ENCODE measurements at places on chromosomes 2 and 18.

GRCh38 chr2:40230186-40230585 lies 221.7 kb downstream of the SLC8A1 start:
- no peak for DNase-seq

- DNase-seq = no peak
Observed at GRCh38 chr18:10248738-10249137, 205.7 kb upstream of the APCDD1 start.

GRCh38 chr2:182980115-182980514 lies 58.1 kb downstream of the NCKAP1 start:
- no peak for DNase-seq

DNA sequence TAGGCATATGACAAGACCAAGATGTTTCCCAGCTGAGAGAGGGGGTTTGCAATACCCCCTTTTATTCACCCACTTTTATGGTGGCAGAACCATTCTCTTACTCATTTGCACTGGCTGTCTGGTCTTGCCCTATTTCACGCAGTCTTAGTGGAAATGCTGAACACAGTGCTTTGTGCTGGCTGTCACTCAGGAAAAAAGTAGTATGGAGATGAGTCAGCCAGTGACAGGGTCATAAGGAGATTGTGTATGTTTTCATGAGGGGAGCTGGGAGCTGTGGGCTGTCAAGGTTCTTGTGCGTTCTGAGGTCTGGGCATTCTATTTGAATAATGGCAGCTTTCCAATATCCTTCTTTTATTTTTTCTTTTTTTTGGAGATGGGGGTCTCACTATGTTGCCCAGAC lies 10.9 kb upstream of the CNRIP1 start:
- no peak for DNase-seq

DNA sequence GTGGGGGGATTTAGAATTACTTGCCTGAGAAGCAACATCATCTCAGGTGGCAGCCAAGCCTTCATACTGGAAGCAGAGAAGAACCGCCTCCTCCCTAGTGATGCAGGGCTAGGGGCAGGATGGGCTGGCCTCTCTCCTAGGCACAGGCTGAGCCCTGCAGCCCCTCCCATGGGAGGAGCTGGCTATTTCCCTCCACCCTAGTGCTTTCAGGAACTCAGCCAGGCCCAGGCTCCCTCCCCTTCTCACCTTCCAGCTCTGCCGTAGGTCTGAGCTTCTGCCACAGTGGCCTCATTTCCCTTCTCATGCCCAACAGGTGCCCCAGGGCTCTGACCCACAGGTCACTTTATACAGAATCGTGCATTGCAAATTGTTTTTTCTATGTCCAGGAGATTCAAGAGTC lies 31.0 kb downstream of the CENPA start:
- peak; percentile 87 for DNase-seq

GRCh38 chr2:164496421-164496820 lies 124.9 kb downstream of the GRB14 start:
- DNase-seq = no peak

DNA sequence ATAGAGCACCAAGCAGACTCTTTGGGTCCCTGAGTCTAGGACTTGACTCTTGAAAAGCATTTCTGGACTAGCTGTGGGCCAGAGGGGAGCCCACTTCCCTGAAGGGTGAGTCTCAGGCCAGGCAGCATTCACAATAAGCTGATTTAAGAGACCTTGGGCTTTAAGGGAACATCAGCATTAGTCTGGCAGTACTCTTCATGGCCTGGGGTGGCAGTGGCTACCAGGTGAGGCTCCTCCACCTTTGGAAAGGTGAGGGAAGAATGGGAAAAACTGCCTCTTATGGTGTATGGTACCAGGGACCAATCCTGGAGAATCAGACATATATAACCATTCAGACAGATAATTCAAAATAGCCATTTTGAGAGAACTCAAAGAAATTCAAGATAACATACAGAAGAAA lies 599.9 kb upstream of the POU3F3 start:
- DNase-seq = peak; percentile 32

GRCh38 chr2:191556463-191556862 lies 121.5 kb upstream of the NABP1 start:
- DNase-seq = no peak

GRCh38 chr2:60463249-60463648 lies 90.2 kb downstream of the BCL11A start:
- no peak for DNase-seq

- DNase-seq = no peak
Observed at GRCh38 chr18:35642802-35643201, 61.3 kb downstream of the GALNT1 start.

DNA sequence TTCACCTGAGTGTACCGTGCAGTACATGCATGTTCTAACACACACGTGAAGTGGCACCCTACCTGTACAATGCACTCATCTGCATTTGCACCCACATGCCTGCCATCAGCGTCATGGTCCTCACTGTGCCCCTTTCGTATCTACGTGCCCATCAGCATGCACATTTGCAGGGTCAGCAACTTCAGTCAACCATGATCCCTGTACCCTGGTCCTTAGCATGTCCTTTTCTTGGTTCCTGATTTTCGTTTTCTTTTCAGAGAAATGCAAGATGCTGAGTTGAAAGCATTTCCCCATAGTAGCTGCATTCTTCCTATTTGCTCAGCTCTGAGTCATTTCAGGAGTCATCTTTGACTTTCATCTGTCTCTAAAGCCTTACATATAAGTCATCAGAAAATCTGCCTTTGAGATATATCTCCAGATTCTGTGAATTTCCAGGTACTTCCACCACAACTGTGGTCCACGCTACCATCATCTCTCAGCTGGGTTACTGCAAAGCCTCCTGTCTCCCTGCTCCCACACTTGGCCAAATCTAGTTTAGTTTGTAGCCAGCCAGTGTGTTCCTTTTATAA lies 14.7 kb upstream of the PUM2 start:
- no peak for DNase-seq

- no peak for DNase-seq
Observed at GRCh38 chr2:37415128-37415820, 70.8 kb downstream of the QPCT start.
